Small intestine (tissue), 16 donors: ENCODE measurements at places on chromosomes 5 and 9. TPM values are rescaled to one million over a fixed set of nuclear protein-coding genes. Genes with fewer than 3 reads are reported as not detected.

DNA sequence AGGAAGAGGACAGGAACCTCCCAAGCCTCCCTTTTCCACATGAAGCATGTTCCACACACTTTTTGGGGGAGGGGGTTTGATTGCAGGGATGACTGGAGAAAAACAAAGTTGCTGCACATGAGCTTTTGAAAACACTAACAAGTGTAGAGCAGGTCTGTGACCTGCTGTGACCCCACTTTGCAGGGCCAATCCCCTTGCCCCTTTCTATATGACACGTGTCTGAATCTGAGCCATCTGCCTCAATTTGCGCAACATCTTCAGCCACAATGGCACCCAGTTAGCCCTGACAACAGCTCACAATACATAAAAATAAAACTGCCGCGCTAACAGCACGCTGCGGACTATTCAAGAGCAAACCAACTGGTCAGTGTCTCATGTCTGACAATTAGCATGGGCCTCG is 227.8 kb upstream of the TBCA start:
- no peak for DNase-seq

Gene CD274
- polyA plus RNA-seq: 1.1 TPM

GRCh38 chr9:106697750-106698502 is 165.0 kb upstream of the ZNF462 start:
- peak; percentile 18 for DNase-seq

Gene CNTLN
- polyA plus RNA-seq: not detected

GRCh38 chr9:109325089-109325488 is 4.2 kb upstream of the EPB41L4B start:
- DNase-seq: no peak

Gene EMB
- 60.8 TPM for polyA plus RNA-seq

GRCh38 chr9:125822902-125823301 is 75.7 kb downstream of the PBX3 start:
- DNase-seq: no peak

Gene PDGFRB
- 1.6 TPM for polyA plus RNA-seq

DNA sequence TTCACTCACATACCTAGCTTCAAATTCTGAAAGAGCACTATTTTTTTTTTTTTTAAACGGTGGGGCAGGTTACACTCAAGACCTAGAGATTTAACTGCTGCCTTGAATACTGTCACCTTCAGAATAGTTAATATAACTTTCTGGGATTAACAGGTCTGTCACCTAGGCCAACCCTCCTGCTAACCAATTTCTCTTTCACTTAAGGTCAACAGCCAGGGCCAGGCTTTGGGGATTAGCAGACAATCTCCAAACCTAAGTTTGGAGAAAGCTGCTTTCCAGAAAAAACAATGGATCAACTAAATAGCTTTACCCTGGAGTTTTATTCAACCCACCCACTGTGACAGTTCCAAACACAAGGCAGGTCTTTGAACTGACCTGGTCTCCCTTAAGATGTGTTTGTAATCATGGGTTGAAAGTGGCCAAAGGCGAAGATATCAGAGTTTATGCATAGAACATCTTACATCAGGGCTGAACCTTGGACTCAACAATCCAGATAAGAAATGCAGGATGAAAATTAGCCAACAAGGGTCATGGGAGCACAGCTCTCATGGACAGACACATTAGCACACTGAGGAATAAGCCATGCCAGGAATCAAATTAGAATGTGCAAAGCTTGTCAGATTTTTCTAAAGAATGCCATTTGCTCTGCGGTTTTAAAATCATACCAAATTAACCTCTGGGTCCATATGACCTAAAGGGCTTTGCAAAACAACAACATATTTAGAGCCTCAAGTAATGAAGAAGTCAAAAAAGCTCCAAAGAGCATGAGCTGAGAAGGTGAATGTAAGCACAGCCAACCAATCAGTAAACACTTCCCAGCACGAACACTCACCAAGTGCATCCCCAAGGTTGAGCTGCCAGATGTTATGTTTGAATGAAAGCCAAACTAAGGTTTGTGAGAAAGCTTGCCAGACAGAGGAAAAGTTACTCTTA is 538.5 kb upstream of the DMAC1 start:
- DNase-seq: peak; percentile 88

Gene NUTM2G
- not detected for polyA plus RNA-seq
